GM20000 (cell line): ENCODE measurements at places on chromosomes 13 and 19.

DNA sequence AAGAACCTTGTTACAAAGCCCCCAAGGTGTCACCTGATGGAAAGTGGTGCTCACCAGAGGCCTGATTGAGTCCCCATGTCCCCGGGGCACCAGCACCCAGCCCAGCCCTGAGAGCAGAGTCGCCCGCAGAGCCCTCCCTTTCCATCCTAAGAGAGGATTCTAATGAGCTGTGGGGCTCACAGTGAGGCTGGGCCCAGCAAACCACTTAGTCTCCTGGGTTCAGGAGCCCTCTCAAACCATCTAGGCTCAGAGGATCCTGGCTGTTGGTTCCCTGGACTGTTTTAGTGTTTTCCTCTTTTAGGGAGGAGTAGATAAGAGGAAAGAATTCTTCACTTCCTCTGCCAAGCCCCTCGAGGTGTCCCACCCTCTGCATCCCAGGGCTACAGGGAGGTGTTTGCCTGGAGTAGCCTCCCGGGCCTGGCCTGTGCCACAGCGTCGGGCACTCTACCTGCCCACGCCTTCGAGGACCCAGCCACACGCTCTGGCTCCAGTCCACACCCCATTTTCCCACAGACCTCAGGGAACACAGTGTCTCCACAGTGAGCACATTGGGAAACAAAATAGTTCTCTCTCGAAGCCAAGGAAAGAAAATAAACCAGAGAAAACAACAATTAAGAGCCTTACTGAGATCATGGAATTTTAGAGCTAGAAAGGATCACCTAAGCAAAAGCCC, 34.4 kb downstream of the DHRS12 start:
- DNase-seq: no peak

DNA sequence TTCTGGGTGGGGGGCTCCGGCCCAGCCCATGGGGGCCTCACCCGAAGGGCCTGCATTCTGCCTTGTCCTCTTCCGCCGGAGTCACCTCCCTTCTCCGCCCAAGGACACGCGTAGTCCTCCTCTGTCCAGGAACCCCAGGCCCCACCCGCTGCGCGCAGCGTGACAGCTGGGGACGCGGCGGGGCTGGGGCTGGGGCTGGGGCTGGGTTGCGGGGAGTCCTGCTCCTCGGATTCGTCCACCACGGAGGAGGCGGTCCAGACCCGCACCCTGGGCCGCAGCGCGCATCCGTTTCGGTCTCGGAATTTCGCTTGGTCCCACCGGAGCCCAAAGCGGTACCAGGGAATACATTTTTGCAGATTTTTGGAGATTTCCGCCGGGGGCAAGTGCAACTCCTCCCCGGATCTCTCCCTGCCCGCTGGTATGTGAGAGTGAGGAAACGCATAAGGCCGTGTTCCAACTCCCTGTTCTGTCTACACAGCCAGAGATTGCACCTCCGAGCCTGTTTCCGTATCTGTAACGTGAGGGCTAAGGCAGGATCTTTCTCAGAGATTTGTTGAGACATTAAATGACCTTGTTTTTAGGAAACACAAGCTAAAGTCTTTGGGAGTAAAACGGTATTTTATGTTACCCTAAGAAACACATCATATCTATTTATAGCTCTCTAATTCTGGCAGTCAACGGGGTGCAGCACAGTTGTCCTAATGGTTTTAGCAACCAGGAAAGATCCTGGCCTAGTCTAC, at the start of gene COX7A1:
COX7A1 (minus strand) TSS at position 96 of the 740 bp plus-strand sequence; CDS start at position 56, 40 bp downstream.
- DNase-seq: no peak

GRCh38 chr19:14015524-14016035, 9.5 kb upstream of the RFX1 start:
- DNase-seq: peak; percentile 75

- DNase-seq: no peak
Observed at GRCh38 chr13:111598747-111599146, 278.3 kb downstream of the TEX29 start.

DNA sequence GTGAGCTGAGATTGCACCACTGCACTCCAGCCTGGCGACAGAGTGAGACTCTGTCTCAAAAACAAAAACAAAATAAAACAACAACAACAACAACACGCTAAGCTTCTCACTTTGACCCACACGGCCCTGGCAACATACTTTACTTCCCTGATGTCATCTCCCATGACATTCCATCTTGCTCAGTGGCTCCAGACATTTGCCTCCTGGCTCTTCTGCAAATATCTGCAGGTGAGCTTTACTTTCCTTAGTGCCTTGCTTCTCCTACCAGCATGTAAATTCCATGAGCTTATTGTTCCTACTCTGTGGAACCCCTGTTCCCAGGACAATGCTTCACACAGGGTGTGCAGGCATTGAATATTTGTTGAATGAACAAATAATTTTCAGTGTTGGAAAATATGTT, 205.6 kb upstream of the TMTC4 start:
- DNase-seq: no peak

GRCh38 chr13:35618565-35619083, 142.1 kb upstream of the MAB21L1 start:
- no peak for DNase-seq

- DNase-seq: no peak
Observed at GRCh38 chr13:22461854-22462490, 718.8 kb upstream of the SGCG start.

DNA sequence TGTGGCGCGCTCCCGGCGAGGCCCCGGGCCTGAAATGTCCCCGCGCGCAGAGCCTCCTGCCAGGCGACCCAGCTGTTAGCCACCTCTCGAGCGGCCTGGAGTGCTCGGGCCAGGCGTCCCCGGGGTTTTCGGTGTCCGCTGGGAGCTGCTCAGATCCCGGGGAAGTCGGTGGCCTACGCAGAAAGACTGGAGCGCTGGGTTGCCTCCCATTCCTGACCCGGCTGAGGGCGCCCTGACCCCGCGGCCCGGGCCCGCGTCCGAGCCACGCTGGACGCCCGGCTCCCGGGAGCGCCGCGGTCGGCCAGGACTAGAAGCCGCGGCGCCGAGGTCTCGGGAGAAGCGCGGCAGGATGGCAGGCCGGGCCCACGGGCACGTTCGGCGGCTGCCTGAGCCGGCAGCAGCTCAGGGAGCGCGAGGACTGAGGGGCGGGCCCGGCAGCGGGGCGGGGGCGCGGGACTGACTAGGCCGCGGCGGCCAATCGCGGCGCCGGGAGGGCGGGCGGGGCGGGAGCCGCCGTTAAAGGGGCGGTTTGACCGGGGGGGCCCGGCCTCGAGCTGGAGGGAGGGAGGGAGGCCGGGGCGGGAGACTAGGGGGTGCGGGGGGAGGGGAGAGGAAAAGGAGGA, 1.3 kb upstream of the ZIC2 start:
- peak; percentile 89 for DNase-seq

- no peak for DNase-seq
Observed at GRCh38 chr13:24251525-24251924, 57.9 kb upstream of the C1QTNF9 start.
